Fibroblast of lung (primary cell): ENCODE measurements at places on chromosomes 11 and 22.

- DNase-seq: no peak
These were observed 76.2 kb upstream of the CADM1 start for GRCh38 chr11:115580416-115580815.

DNA sequence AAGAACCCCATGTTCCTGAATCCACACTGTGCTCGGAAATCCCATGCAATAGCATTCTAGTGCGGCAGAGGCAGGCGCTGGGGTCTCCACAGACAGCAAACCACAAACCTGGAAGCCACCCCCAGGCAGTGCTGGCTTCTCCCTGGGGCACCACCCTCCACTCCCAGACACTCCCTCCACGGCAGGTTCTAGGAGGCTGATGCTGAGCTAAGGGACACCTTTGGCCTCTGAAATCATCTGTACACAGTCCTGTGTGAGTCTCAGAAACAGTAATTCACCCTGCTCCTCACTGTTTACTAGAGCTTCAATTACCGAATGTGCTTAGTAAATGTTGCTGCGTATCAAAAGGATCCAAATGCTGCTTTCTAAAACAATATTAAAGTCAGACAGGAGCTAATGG is 129.3 kb downstream of the EFCAB6 start:
- DNase-seq: no peak

DNA sequence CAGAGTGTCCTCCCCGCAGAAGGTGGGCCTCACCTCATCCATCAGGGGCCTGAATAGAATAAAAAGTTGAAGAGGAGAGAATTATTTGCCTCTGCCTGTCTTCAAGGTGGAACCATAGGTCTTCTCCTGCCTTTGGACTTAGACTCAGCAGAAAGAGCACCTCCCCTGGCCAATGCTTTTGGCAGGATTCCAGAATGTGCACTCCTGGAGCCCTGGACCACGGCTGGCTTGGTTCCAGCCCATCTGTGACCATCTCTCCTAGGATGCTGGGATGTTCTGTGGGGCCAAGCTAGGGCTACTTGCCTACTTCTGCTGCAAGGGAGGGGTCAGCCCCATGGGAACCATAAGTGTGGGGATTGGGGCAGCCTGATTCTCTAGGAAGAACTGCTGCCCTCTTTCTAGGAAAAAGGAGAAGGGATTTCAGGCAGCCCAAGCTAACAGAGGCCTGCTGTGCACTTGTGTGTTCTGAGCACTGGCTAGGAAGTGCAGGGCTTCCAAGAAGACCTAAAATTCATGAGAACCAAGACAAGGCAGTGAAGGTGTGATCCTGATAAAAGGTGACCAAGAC is 32.2 kb upstream of the SHANK2 start:
- DNase-seq: no peak

GRCh38 chr22:30186041-30186440 is 60.5 kb downstream of the LIF start:
- no peak for DNase-seq

DNA sequence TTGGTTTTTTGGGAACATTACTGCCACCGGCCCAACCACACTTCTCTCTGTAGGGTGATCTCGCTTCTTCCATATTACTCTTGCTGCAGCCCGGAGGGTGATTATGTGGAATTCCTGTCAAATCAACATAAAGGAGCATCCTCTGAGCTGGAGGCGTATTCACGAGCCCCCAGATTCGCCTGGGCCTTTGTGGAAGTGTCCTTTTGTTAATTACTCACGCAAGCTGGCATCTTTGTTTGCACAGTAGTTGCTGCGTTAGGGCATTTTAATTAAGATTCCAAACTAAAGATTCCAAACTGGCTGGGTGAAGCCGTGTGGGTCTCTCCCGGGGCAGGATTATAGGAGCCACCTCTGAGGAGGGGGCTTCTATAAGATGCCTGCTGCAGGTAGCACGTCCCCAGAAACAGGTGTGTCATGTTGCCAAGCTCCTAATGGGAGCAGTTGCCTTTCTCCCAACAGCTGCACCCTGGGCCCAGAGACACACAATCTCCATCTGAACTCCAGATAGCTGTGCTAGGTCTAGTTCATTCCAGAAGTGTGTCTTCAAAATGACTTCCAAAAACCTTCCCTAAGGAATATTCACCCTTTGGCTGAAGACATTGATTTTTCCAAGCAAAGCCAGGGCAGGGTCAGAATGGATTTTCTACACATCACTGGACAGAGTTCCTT is 40.9 kb downstream of the SHISAL1 start:
- no peak for DNase-seq

- DNase-seq: peak; percentile 54
These were observed 22.1 kb upstream of the RRAS2 start for GRCh38 chr11:14380947-14381561.

- DNase-seq: no peak
These were observed 81.1 kb downstream of the SCN3B start for GRCh38 chr11:123573286-123573685.
